ENCODE measurements at places on chromosomes 4 and X.

DNA sequence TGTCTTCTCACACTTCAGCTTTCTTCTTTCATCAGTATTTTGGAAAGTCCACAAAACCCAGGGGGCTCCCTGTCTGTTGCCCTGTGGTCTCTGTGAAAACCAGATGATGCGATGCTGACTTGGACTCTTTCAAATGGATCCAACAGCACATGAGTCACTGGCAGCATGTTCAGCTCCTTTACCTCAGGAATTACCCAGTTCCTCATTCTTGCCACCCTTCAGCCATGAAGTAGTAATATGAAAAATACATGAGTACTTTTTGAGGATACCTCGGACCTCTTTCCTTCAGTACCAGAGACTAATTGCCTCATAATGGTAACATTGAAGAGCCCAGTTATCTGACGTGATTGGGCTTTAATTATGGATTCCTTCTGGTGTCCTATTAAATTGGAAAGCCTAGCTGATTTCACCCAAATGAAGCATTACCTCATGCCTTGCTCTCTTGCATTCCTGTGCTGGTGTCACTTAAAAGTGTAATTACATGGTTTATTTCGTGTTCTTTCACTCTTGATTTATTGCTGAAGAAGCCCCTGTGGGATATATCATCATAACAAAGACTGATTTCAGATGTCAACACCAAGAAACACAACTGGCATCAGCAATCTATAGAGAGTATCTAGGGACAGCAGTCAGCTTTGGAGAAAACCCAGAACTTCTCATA is 63.4 kb downstream of the NFKB1 start:
- DNase-seq: peak; percentile 68

DNA sequence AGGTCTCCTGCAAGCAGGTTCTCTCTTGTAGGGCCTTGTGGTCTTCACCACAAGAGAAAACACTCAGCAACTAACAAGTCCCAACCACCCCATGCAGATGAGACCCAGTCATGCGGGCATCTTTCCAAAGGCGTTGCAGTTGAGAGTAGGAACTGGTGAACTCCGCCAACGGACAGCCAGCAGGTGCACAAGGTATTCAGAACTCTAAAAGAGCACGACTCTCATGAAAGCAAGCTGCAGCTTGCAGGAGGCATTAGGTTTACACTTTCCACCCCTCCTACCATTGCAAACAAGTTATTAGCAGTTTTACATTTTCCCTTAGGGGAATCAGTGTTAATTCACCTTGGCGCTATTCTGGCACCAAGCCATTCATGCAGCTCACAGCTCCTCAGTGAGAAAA is 173.4 kb upstream of the KIT start:
- DNase-seq: no peak

DNA sequence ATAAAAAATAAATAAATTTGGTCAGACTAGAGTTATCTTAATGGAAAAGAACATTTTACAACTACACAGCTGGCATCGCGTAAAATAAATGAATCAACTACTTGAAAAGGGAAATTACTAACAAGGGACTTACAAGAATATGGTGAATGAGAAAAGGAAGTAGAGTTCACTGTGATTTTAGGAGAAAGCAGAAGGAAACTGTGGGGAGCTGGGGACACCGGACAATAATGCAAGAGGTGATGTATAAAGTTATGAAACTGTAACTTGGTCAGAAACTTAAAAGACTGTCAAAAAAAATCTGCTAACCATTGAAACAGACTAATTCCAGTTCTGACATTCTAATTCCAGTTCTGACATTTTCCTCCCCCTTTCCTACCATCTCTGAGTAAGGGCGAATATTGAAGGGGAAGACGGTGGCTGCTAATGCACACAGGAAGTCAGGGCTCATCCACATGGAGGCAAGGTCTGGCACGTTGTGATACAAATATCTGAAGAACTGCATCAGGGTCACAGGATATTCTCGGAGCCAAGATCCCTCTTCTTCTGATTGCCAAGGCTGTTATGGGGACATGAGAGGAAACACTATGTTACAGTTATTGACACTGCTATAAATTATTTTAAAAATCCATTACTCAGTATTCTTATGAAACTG is 170.5 kb downstream of the CDS1 start:
- DNase-seq: no peak

GRCh38 chr4:46389301-46389775 is 590 bp downstream of the GABRA2 start:
- no peak for DNase-seq

- no peak for DNase-seq
Observed at GRCh38 chr4:17251101-17251500, 260.8 kb downstream of the QDPR start.

- no peak for DNase-seq
Observed at GRCh38 chrX:63920875-63921274, 135.9 kb upstream of the ARHGEF9 start.

GRCh38 chrX:56099271-56099670 is 132.9 kb upstream of the KLF8 start:
- no peak for DNase-seq

DNA sequence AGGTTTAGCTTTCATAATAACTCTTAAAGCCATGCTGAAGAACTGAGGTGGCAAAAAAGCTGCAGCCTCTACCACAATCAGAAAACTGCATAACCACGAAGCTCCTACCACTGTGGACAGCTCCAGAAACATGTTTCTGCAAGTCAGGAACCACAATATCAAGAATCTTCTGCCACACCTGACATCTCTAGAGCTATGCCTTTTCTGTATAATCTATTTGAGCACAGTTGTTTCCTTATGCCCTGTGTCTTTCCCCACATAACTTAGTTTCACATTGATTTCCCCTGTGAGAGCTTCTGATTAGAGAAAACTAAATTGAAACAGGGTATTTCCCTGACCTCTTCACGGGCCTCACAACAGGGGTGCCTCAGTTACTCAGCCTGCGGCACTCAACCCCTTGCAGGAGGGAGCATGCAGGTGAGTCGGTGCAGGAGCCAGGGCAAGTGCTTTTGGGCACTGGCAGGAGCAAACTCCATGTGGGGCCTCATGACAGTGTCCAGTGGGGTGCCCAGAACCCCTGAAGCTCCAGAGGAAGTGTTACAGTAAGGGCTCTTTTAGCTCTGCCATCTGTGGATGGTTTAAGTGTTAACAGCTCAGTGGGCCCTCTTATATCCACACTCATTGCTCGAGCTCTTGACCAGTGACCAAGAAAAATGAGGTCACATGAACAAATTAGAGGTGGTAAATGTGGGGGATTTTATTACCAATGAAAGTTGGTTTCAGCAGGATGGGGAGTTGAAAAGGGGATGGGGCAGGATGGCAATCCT is 132.8 kb upstream of the BMP3 start:
- DNase-seq: no peak

GRCh38 chr4:181810711-181811110 is 432.5 kb upstream of the TENM3 start:
- no peak for DNase-seq

DNA sequence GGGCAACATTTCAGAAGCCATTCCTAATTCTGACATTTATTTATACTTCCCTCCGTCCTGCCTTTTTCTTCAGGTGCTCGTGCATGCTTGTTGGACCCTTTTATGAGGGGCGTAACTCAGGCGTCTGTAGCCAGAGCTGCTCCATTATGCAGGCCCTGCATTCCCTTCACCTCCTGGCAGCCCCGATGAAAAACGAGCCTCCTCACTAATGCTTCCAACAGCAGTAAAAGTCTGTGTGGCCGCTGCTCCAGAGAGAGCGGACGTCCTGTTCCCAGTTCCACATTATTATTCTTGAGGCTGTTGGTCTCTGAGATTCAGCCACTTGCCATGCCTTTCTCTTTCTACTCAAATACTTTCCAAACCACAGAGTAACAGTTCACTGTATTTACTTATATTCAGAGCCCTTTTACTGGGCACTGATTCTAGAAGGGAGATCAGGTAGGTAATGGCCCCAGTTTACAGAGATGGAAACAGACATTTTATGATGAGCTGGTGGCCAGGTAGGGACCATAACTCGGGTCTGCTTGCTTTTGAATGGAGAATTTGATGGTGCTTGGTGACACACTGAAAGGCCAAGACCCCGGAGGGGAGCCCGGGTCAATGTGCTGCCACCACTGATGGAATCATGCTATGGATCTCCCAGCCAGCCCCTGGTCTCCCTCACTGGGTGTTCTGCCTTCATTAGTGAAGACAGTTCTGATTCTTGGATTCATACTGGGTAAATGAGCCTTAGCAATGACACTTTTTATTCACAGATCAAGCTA is 101.0 kb downstream of the GATB start:
- DNase-seq: no peak

- peak; percentile 80 for DNase-seq
Observed at GRCh38 chrX:53287493-53288138, 6.2 kb upstream of the IQSEC2 start.

DNA sequence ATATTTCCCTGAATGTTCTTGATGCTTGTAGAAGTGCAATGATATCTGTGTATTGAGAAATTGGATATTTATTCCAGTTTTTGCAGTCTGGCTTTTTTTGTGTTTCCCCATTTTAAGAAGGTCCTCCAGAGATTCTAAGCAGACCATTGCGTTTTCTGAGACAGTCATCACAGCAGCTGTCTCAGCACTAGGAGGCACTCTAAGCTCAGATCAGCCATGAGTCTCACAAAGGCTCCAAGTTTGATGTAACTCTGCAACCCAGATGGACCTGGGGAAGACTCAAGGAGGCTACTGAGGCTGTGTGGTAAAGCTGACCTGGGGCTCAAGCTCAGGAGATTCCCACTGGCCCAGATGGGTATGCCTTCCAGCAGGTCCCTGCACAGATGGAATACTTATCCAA is 89.3 kb upstream of the CYLC1 start:
- DNase-seq: no peak

- peak; percentile 47 for DNase-seq
Observed at GRCh38 chr4:87844452-87844851, 11.7 kb downstream of the MEPE start.

DNA sequence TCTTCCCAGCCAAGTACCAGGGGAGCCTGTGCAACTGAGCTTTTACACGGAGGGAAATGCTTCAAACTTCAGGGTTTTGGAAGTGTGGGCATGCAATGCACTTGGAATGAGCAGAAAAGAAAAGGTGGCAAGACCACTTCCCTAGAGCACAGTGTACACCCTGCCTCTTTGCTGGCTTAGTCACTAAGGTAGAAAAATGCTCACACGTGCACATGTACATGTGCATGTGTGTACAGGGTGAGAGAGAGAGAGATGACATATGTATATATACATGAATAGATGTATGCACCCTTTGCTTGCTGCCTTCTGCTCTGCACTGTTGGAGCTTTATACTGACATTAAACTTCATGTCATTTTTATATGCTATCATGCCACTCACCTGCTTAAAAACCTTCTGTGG is 7.9 kb upstream of the KLF3 start:
- no peak for DNase-seq

DNA sequence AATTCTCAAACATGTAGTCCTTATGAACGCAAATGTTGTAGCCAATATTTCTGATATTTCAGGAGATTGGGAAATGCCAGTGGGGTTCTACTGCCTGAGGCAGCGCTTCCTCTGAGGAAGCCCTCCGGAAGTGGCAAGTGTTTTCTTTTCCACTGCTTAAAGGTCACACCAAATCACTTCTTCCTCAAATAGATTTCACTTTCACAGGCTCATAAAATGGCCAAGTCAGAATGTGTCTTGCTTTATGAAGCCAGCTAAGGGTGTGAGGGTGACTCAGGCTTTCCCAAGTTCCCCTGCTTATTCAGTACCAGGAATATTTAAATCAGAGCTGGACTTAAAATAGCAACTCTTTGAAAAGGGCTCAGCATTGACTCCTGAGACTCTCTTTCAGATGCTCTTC is 514.2 kb upstream of the DIPK2B start:
- peak; percentile 70 for DNase-seq

All from fibroblast of skin of back (primary cell).